NCI-H1436 (cell line): ENCODE measurements at places on chromosomes 2 and 18.

GRCh38 chr2:240183875-240184590 is 43.6 kb upstream of the OTOS start:
- no peak for DNase-seq

DNA sequence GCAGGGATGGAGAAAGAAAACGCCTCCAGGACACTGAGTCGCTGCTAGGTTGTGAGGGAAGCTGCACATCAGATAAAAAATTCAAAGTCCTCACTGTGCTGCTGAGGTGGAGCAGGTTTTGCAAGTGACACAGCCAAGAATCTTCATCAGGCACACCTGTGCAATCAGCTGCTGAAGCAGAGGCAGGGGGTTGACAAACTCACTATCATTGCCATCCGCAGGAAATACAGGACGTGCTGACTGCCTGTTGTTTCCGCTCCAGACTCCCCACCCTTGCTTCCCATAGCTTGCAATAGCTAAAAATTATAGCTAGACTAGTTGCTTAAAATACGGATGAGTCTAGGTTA is 147.8 kb upstream of the FHL2 start:
- DNase-seq = no peak

DNA sequence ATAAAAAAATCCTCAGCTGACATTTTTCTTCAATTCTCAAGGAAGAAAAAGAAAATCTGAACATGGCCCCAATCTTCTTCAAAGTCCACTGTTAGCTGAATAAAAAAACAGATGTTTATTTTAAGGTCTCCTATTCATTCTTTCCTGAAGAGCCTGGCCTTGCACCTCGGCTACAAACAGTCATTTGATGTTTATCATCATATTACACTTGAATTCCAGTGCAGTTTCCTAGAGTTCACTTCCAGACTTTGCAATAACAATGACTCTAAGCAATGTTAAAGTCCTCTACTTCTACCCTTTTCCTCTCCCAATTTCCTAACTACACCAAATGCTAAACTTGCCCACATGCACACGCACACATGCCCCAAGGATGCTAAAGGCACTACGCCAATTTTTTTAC is 70.1 kb downstream of the NOL10 start:
- no peak for DNase-seq

- no peak for DNase-seq
Observed at GRCh38 chr2:207112383-207112782, 53.4 kb downstream of the KLF7 start.
